NCI-H2171 treated with DMSO at 0.1 percent for 48 hours (cell line): ENCODE measurements at places on chromosomes 12 and 14.

DNA sequence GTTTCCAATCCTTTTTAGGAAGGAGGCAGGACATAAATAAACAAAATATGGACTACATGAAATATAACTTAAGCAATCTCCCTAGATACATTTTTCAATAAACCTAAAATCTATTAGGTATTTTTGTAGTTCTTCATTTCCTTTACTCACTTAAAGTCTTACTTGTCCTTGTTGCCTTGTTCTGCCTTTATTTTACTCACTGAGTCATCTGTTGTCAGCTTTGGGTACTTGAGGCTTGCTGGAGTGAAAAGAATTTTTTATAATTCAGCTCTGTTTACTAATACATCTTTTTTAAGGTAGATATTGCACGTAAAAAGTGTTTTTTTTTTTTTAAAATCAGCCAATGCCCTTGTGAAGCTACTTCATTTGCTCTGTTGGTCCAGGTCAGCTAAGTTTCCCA, 216.2 kb downstream of the PELI2 start:
- DNase-seq = no peak

GRCh38 chr12:55637467-55637866, 775 bp downstream of the OR10P1 start:
- no peak for DNase-seq

GRCh38 chr12:5333096-5333495, 98.8 kb upstream of the NTF3 start:
- no peak for DNase-seq

- peak; percentile 85 for DNase-seq
Measured at GRCh38 chr14:20499108-20499507, 6.2 kb upstream of the RNASE10 start.

DNA sequence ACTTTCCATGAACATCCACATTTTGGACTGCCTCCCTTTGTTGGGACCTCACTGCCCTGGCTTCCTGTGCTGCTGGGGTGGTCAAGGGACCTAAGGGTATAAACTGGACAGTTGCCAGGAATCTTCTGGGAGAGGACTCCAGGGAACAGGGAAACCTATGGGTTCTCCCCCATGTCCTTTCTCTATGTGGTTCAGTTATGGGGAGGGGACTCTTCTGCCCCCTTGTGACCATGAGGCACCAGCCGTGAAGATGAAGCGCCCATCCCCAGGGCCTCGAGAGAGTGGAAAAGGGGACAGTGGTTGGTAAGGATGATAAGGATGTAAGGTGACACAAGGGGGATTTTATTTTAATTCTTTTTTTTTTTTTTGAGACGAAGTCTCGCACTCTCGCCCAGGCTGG, 177.0 kb upstream of the TMEM132C start:
- DNase-seq = no peak

GRCh38 chr14:24207104-24207551, 1.6 kb downstream of the TSSK4 start:
- DNase-seq = no peak

DNA sequence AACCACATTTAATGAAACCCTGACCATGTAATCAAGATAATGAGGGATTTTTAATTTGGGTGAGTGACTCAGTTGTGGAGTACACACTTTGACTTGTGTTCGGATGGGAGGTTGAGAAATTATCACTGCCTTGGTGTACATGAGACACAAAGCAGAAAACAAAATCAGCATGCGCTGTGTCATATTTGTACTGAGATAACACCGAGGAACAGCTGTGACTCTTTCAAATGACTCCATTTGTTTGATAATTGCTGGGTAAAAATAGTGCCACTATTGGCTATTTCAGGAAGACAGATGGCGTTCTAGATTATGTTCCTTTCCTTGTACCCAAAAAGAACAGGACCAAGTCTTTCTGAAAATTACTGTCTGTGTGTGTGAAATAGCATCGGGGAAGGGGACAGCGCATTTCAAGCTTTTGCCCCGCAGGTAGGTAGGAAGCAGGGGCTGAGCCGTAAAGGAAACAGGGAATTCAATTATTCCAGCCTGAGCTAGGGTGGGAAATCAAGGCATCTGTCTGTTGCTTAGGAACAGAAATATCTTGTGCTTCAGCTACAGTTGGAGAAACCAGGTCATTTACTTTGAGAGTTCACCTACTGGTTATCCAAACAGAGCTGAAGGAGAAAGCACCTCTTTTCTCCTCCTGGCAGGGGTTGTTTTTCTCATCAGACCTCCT, 114.3 kb downstream of the SNAPC1 start:
- peak; percentile 95 for DNase-seq

- DNase-seq = no peak
Measured at GRCh38 chr14:39232554-39233415, 930 bp upstream of the MIA2 start.

- no peak for DNase-seq
Measured at GRCh38 chr14:103995876-103996275, 53.5 kb upstream of the RD3L start.

- no peak for DNase-seq
Measured at GRCh38 chr12:50047693-50048250, 9.6 kb upstream of the ASIC1 start.
